NCI-H226 (cell line): ENCODE measurements at places on chromosomes 5 and 9.

GRCh38 chr5:40634154-40634553 is 45.6 kb upstream of the PTGER4 start:
- DNase-seq = no peak

DNA sequence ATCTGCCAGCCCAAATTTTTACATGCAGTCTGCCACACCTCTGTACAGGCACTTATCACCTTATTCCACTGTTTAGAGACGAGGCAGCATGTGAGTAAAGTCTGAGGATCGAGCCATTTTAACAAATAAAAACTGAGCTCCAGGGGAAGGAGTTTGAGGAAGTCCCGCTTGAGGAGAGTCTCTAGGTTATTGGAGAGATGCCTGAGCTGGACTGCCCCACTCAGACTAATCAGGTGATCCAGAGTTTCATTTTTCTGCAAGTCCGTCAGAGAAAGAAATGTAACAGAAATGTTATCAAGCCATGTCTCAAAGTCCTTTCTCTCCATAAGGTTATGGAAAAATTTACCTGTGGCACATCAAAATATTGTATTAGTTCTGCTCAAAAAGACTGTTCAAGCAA is 5.3 kb downstream of the FBXW2 start:
- no peak for DNase-seq

GRCh38 chr9:131633491-131634031 is 88.2 kb downstream of the PRRT1B start:
- no peak for DNase-seq

DNA sequence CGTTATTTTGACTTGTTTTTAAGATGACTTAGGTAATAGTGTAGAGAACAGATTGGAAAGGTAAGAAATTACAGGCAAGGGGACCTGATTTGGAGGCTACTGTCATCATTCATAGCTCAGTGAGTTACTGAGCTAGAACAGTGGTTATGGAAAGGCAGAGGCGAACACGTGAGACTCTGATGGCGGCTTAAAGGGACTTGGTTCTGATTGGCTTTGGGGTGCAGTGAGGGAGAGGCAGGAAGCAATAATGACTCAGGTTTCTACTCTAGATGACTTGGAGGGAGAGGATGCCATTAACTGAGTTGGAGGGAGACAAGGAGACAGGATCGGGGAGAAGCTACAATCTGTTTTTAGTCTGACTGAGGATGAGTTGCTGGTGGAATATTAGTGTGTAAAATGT is 3.0 kb downstream of the F2RL2 start:
- no peak for DNase-seq
